ENCODE measurements at places on chromosomes 2 and 18.

DNA sequence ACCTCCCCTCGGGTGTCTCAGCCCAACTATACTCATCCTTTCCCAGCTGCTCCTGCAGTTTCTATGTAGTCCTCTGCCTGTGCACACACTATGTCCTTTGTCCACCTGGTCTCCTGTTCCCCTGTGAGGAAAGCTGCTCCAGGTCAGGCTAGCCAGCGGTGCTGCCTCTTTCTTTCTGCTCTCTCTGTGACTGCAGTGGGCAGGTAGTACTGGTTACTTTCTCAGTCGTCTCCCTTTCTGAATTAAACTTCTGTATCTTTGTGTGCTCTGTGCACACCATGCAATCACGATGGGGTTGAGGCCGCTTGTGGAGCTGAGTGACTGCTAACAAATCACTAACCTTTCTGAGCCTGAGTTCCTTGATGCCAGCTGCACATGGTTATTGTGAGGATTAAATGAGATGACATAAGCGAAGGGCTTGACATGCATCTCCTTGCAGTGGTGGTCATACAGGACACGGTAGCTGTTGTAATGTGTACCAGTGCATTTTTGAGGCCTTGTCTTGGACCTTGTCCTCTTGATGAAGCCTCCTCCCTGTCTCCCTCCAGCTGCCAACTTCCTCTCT lies 3.5 kb downstream of the FARP2 start:
- DNase-seq, result no peak

DNA sequence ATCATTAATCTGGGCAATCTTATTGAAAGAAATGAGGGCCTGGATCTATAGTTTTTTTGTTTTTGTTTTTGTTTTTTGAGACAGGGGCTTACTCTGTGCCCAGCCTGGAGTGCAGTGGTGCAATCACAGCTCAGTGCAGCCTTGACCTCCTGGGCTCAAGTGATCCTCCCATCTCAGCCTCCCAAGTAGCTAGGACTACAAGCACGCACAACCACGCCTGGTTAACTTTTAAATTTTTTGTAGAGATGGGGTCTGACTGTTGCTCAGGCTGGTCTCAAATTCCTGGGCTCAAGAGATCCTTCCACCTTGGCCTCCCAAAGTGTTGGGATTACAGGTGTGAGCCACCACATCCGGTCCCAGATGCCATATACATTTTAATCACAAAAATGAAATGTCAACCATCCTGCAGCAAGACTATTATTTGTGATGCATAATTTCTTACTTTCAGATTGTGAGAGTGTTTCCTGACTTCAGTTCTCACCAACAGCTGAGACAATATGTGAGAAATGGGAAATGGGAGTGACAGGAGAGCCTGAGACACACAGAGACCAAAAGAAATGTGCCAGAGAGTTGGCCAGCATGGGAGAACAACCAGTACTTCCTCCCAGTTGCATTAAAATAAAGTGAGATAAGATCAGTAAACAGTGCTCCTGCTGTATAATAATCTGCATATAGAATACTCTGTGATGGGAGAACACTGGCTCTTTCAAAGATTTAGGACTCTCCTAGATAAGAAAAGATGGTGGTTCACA lies 87.6 kb downstream of the METTL8 start:
- no peak for DNase-seq

DNA sequence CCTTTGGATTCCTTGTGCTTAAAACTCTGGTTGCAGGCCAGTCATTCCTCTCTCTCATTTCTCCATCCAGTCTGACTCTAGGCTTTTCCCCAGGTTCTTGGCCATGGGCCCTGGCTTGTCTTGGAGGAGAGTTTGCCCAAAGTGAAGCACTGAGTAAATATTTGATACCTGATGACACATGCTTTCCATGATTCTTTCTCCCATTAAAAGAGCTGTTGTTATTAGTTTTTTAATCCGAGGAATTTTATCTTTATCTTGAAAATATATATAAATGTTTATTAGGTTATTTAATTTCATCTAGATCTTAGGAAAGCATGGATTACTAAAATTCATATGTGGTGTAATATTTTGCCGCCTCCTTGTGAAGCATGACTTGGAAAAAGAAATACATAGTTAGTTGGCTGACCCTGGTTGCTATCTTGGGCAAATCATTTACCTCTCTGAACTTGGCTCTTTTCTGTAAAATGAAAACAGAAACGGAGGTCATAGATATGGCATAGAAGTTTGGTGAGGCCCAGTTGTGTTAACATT lies 650.1 kb downstream of the SLC4A3 start:
- no peak for DNase-seq

- DNase-seq, result no peak
Observed at GRCh38 chr2:229269941-229270340, 1.1 kb downstream of the PID1 start.

GRCh38 chr18:12236141-12236540 lies 18.0 kb upstream of the CIDEA start:
- DNase-seq, result no peak

DNA sequence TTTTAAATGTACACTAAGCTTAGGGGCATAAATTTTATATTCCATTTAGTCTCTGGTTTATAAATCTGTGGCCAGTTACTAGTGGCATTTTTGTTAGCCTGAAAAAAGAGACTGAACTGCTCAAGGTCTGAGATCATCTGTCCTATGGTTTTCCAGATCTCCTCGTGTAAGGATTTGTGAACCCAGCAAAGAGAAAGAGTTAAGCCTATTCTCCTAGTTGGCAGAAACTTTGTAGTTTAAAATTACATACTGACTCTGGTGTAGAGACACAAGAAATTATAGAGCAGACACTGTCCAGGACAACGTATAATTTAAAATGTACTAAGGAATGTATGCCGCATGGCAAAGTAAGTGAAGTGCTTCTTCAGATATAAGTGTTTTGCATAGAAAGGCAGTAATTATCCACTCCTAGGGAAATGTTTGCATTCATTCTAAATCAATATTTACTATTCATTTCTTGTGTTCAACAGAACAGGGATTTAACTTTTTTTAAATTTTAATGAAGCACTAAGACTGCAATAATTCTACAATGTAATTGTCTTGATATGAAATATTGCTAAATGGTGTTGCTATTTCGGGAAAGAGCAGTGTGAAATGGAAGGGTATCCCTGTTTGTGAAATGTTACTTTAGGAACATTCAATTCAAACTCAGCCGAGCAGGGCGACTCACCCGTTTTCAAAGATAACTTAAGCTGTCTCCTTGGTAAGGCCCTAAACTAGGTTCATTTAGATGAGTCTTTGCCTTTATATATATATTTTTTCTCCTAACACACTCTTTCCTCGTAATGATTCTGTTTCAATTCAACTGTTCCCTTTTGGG lies 508.4 kb upstream of the ZEB2 start:
- no peak for DNase-seq

DNA sequence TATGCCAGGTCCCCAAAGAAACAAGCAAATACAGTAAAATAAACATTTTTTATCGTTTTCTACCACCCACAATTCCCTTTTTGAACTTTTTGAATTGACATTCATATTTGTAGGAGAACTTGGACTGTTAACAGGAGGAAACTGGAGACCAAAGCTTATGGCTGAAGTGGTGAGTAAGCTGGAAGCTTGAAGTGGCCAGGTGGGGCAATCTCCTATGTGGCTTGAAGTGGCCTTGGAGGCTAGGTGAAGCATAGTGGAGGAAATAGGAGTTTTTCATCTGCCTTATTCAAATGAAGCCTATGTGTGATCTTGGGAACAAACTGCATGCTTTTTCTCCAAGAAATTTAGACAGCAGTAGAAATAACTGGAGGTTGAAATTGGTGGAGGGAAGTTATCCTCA lies 962.9 kb upstream of the FANCL start:
- DNase-seq, result no peak

DNA sequence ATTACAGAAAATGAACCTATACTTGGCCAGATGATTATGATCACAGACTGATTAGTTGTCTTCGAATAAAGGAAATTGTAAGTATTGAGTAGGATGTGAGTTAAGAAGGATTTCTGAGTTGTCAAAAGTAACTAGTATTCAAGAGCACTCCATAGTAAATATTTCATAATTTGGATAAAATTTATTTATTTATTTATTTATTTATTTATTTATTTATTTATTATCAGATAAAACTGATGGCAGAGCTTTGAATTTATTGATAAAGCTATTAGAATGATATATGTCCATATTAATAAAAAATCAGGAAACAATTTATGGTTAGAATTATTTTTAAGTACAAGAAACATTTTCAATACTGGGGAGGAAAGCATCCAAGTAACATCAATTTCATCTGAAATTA lies 1634.1 kb downstream of the LRP1B start:
- no peak for DNase-seq

GRCh38 chr2:157839162-157839801 lies 36.8 kb downstream of the ACVR1 start:
- no peak for DNase-seq

GRCh38 chr2:102764083-102764482 lies 2.3 kb downstream of the TMEM182 start:
- DNase-seq, result no peak

DNA sequence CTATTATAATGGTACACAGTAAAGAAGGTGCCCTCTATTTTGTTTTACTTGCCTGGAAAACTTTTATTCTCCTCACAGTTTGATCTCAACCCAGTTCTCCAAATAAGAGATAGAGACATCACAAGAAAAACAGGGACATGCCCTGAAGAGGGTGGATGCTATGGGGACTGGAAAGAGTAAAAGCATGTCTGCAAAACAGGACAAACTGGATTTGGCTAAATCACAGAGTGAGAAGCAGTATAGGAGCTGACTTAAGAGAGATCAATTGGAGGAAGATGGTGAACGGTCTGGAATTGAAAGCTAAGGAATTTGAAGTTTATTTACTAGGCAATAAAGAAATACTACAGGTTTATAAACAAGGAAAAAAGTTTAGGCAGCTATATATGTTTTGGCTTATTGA lies 33.0 kb downstream of the SP140L start:
- DNase-seq, result no peak

DNA sequence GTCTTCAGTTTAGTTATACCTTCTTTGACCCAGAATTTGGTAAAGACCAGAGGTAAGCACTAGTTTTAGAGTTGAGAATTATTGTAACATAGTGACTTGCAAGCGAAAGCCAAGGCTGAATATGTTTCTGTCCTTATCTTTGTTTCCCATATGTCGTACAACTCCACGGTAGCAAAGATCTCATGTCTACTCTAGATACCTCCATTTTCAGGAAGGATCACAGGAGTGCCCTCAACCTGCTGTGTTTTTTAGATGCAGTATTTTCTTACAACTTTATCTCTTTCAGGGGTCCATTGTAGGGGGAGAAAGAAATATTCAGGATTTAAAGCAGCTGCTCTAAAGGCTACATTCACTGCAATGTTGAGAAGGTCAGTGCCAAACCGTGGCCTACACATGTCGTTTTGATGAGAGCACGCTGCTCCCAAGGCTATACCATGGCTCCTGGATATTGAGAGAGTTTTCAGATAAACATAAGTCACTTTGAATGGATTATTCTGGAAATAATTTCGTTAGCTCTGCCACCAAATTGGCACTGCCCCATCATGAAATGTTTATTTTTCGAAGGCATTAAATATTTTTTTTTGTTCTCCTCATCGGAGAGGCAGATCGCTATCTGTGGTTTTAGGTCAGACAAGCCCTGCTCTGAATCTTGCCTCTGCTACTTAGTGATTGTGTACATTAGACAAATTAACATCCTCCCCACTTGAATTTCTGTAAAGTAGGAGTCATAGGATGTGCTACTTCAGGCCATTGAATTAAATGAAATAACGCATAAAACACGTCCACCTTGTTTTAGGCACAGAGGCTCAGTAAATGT lies 2.1 kb downstream of the RHBDD1 start:
- no peak for DNase-seq

DNA sequence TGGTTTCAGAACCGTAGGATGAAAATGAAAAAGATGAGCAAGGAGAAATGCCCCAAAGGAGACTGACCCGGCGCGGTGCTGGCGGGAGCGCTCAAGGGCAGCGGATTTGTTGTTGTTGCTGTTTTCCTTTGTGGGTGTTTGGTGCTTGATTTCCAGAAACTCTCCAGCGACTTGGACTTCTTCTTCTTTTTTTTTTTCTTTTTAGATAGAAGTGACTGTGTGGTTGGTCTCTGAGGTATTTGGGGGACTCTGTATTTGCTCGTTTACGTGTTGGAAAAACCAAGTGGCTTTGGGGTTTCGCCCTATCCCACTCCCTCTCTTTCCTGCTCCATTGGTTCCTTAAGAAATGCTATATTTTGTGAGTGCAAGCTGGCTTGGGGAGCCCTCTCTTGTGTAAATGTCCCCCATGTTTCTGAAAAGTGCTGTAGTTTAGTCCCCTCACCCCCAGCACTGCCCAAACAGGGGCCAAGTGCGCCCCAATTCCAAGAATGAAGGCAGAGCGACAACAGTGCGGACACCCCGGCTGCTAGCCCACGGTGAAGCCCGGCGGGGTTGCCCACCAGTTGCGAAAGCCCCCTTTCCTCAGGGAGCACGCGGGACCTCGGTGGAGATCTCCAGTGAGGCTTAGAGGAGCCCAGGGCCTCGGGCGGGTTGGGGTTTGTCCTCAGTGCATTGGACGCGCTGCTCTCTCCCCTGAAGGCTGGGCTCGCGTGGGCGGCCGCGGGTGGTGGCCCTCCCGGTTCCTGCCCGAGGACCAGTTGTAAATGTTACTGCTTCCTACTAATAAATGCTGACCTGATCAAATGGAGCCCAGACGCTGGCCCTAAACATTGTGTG lies 1.8 kb downstream of the HOXD9 start:
- no peak for DNase-seq

GRCh38 chr2:85852937-85853498 lies 35.8 kb downstream of the ST3GAL5 start:
- DNase-seq, result peak; percentile 33

DNA sequence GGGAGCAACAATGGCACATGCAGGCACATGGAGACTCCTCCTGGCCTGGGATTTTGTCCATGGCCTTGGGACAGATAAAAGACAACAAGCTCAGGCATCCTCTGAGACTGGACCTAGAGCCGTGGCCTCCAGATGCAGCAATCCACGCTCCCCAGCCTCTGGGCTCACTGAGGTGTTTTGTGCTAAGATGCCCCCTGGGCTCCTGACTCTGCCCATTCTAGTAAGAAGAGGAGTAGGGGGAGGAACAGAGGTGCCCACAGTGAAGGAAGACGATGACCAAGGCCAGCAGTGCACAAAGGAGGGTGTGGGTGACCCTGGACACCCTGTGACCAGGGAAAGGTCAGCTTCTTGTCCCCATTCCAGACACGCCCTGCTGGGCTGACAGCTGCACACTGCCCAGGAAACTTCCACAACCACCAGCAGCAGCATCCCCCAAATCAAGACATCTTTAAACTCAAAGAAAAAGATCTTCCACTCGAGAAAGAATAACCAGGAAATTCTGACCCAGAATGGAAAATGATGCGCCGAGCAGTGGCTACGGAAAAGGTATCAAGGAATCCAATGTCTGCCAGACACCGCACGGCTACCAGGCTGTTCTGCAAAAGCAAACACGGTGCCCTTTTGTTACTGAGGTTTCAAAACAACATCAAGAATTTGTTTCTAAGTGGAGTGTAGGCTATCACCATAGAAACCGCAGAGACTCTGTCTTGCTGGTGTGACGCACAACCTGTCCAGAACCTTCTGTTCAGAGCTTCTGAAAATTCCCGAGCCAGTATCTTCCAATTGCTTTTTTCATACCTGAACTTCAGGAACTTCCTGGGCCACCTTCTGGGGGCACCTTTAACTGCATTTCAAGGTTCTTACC lies 65.5 kb downstream of the ZNF516 start:
- no peak for DNase-seq
